ENCODE measurements at places on chromosomes 11 and 22.

GRCh38 chr11:86418917-86419316 is 44.2 kb downstream of the CCDC81 start:
- DNase-seq, result no peak

- DNase-seq, result no peak
Observed at GRCh38 chr11:17764446-17765218, 30.1 kb downstream of the KCNC1 start.

- no peak for DNase-seq
Observed at GRCh38 chr11:16781936-16782919, 43.8 kb downstream of the C11orf58 start.

GRCh38 chr11:67641338-67642172 is 2.0 kb upstream of the TBX10 start:
- DNase-seq, result no peak

GRCh38 chr22:38085501-38085900 is 1.5 kb upstream of the SLC16A8 start:
- no peak for DNase-seq

- DNase-seq, result no peak
Observed at GRCh38 chr11:34065505-34066203, 14.1 kb downstream of the CAPRIN1 start.

GRCh38 chr11:28666632-28667031 is 558.4 kb downstream of the METTL15 start:
- no peak for DNase-seq

- no peak for DNase-seq
Observed at GRCh38 chr22:40436505-40437431, 66.4 kb downstream of the SGSM3 start.

DNA sequence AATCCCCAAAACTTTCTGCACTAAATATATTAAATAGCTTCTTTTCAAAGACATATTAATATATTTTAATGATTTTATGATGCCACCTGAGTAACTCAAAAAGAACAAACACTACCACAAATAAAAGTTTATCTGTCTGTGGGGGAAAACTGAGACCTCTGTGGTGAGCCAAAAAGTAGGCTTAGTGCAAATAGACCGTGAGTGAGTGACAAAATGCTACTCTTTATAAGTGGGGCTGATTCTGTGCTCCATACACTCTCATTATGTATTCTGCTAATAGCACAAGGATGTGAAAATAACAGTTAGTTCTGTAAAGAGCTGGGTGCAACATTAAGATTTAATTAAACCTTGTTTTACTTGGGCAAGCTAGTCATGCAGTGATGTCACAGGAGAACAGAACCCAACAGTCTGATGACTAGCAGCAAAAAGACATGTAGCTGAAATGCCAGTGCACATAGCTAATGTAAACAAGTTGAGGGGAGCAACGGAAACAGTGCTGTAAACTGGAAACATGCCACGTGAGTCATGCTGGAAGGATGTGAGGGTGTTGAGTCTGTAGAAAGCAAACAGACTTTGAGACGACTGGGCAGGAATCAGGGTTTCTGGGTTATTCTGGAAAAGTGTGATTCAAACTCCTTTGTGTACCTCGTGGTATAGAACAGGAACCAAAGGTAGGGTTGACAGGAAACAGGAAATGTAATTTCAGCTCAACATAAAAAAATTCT is 1130.4 kb downstream of the LRRC4C start:
- no peak for DNase-seq

DNA sequence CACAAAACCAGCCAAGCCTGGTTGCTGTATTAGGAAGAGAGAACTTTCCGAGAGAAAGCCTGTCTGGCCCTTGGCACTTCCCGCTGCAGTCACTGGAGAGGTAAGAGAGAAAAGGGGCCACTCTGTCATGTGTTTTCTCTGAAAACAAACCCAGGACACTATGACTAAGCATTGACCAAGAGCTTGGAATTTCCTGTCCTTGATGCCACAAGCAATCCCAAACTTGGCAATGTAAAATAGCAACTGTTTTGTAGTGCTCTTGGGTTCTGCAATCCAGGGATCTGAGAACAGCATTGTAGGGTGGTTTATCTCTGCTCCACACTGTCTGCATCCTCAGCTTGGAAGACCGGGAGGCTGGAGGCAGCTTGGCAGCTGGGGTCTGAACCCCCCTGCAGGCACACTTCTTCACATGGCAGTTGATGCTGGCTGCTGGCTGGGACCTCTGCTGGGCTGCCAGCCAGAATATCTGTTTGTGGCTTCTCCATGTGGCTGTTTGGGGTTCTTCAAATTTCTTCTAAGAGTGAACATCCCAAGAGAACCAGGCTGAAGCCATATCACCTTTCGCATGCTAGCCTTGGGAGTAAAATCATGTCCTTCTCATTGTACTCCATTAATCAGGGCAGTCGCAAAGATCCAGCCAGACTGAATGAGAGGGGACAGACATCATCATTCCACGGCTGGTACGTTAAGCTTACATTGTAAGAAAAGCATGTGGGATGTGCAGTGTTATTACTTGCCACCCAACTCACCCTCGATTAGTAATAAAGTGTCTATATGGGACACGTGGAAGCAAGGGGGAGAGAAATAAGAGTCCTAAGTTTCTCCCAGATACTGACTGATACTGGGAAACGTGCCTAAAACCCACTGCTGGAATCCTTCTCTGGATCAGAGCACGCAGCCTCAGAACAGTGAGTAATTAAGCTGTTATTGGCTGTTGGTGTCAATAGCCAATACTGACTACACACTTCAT is 537.4 kb upstream of the B3GAT1 start:
- DNase-seq, result no peak

GRCh38 chr11:94519478-94520084 is 7.3 kb downstream of the C11orf97 start:
- no peak for DNase-seq

GRCh38 chr11:116540645-116541304 is 232.0 kb downstream of the BUD13 start:
- DNase-seq, result no peak

DNA sequence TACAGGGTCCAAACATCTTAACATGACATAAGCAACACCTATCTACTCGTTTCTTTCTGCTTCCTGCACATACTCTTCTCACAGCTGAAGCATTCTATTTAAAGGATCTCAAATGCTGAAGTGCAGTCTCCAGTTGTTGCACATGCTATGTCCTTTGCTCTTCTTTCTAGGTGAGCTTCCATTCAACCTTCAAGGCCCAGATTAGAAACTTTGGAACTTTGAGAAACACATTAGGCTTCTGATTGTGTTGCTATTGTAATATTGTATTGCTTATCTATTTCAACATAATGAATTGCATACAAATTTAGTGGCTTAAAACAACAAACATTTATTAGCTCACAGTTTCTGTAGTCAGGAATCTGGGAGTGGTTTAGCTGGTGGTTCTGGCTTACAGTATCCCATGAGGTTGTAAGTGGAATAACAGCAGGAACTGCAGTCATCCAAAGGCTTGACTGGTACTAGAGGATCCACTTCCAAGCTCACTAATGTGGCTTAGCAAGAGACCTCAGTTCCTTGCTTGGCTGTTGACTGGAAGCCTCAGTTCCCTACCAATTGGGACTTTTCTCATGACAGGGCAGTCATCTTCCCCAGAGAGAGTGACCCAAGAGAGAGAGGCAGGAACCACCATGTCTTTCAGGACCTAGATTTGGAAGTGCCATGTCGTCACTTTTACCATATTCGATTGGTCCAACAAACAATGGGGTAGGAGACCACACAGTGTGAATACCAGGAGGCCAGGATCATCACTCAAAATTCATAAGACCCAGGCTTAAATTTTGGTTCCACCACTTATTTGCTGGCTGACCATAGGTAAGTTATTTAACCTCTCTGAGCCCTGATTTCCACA is 27.2 kb upstream of the RASSF10 start:
- no peak for DNase-seq

GRCh38 chr11:71255800-71256479 is 3.6 kb upstream of the SHANK2 start:
- DNase-seq, result no peak

DNA sequence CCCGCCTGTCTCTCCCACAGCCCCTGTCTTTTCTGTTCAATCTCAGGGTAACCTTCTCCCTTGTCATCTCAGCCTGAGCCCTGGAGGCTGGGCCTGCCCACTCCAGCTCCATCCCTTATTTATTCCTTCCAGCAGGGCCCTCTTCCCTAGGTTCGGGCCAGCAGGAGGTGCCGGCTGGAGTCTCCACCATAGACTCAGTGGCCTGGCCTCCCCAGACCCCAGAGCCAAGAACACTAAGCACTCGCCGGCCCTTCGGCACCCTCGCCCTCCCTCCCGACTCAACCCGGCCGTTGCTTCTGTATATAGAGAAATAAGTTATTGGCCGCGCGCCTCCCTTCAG is 1.4 kb upstream of the RAB1B start:
- no peak for DNase-seq

DNA sequence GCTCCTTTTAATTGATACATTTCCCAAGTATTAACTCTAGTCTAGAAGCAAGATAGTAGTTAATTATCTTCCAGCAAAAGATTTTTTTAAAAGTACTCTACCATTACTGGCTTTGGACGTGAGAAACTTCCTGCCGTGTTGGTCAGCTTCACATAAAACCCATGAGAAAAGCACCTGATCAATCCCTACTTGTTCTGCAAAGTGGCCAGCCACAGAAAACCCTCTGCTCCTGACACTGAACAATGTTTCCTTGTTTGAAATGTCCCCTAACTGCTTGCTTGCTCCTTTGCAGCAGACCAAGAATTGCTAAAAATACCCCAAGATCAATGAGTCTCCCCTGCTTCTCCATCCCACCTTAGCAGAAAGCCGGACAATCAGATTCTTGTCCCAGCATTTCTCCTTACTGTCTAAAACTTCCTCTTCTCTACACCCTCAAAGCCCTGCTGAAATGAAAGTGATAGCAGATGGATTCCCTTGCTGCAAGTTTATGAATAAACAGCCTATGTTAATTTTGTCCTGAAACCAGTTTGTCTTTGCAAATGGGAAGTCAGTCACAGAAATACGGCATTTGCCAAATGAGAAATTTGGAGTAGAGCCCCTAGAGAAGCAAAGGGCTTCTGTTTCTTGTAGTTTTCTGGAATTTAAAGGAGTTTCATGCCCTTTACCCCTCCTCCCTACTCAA is 207.1 kb upstream of the ARHGAP20 start:
- no peak for DNase-seq

GRCh38 chr11:114815176-114815575 is 136.8 kb downstream of the NXPE2 start:
- no peak for DNase-seq

DNA sequence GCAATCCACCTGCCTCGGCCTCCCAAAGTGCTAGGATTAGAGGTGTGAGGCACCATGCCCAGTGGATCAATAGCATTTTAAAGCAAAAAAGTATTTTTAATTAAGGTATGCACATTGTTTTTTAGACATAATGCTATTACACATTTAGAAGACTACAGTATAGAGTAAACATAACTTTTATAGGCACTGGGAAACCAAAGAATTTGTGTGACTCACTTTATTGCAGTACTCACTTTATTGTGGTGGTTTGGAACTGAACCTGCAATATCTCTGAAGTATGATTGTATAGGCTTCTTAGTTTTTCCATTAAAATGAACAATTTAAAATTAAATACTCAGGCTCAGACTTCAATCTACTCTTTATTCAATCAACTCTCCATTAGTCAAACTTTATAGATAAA is 17.5 kb upstream of the CD3E start:
- DNase-seq, result no peak

GRCh38 chr11:72935700-72936099 is 121.5 kb downstream of the ATG16L2 start:
- DNase-seq, result no peak

- DNase-seq, result no peak
Observed at GRCh38 chr22:29167032-29167911, 38.4 kb upstream of the EMID1 start.

DNA sequence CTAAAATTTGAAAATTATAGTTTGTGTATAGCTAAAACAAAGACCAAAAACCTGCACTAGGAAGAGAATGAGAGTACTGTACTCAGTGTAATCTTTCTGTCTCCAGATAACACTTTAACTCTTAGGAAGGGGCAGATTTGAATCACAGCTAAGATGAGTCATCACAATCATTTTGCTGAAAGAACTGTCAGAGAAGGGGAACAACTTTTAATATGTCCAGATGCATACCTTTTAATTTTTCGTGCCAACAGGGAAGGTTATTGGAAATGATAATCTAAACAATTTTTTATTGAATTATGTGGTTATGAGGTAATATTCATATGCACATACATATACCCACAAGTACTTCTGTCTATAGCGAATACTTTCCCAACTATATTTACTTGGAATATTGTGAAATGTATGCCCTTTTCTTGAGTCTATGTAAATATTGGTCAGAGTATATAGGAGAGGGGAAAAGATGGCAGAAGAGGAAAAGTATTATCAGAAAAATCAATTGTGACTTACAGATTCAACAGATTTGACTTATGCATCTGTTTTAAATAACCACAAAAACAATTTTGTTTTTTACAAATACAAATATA is 51.1 kb upstream of the MUC15 start:
- DNase-seq, result no peak

DNA sequence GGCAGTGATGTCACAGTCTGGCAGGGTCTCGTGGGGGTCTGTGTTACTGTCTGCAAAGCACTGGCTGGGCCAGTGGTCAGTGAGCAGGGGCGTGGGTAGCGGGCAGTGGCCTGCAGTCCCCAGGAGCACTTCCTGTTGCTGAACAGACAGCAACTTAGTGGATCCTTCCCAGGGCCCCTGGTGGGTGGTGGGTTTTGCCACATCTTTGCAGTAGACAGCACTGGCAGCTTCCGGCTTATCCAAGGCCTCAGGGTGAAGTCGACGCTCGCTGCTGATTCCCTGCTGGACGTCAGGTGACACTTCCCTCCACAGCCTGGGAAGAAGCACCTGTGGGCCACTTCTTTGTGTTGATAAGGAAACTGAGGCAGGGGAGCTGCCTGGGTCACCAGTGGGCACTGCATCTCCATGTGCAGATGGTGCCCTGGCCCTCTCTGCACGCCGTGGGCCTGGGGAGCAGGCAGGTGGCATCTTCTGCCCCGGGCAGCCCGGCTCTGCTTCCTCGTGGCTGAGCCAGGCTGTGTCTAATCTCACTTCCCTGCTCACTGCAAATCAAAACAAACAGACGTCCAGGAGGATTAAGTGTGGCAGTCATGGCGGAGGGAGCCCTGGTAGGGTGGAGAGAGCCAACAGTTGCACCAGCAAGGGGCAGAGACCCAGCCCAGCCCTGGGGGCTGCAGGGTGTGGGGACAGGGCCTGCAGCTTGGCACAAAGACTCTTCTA is 79.8 kb downstream of the KCNQ1 start:
- no peak for DNase-seq

- DNase-seq, result no peak
Observed at GRCh38 chr11:126115816-126116331, 53.2 kb upstream of the CDON start.
